ENCODE measurements at places on chromosomes 4 and X.

- DNase-seq, result peak; percentile 86
These were observed 25.8 kb upstream of the CHRNA9 start for GRCh38 chr4:40309250-40309774.

GRCh38 chrX:17266136-17266535, 108.9 kb upstream of the NHS start:
- no peak for DNase-seq

- no peak for DNase-seq
These were observed 15.8 kb upstream of the UBE2K start for GRCh38 chr4:39682138-39682537.

- DNase-seq, result no peak
These were observed 253.9 kb downstream of the SPOCK3 start for GRCh38 chr4:166980419-166980818.

DNA sequence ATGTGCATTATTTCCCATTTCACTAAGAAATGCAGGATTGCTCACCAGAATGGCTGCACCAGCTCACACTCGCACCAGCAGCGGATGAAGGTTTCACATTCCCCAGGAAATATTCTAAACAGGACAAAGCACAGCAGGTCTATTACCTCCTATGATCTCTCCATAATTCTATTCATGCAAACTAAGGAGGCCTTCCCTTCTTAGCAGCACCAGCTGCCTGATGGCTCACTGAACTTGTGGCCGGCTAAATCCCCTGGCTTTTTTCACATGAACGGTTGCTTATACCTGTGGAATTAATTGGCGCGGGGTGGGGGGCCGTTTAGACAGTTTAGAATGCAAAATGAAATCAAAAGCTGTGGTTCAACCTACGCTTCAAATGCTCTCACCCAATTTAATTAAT, 73.5 kb upstream of the SRD5A3 start:
- DNase-seq, result no peak

GRCh38 chr4:26319949-26320537, 771 bp upstream of the RBPJ start:
- DNase-seq, result no peak

DNA sequence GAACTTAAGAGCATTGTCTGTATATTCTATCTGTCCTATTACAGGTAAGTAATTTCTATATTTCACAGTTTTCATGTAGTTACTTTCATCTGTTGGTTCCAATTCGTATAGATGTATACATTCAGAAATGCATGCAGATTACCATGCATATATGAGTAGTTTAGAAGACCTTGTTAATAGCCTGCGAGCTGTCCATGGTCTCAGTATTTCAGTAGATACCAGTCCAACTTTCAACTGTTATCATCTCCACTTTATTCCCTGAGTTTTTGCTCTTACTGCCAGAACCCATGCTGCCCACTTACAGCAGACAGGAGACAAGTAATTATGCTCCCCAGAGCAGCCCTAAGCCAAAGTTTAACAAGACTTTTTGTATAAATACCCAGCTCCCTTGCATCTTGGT, 37.7 kb downstream of the VEGFC start:
- DNase-seq, result no peak

GRCh38 chr4:8391972-8392371, 48.6 kb downstream of the ACOX3 start:
- DNase-seq, result no peak

- no peak for DNase-seq
These were observed 97.2 kb upstream of the ACSL4 start for GRCh38 chrX:109830157-109830703.

- no peak for DNase-seq
These were observed 47.9 kb downstream of the HSD17B13 start for GRCh38 chr4:87274803-87275202.

- peak; percentile 99 for DNase-seq
These were observed 56.2 kb upstream of the TADA2B start for GRCh38 chr4:6986781-6987587.

GRCh38 chr4:182385897-182386296, 142.7 kb downstream of the TENM3 start:
- DNase-seq, result no peak

GRCh38 chr4:183430317-183430993, 14.0 kb upstream of the CDKN2AIP start:
- no peak for DNase-seq

GRCh38 chr4:157727163-157727562, 445.7 kb downstream of the GASK1B start:
- DNase-seq, result no peak

- DNase-seq, result no peak
These were observed 264.3 kb upstream of the NOCT start for GRCh38 chr4:138751309-138751708.

DNA sequence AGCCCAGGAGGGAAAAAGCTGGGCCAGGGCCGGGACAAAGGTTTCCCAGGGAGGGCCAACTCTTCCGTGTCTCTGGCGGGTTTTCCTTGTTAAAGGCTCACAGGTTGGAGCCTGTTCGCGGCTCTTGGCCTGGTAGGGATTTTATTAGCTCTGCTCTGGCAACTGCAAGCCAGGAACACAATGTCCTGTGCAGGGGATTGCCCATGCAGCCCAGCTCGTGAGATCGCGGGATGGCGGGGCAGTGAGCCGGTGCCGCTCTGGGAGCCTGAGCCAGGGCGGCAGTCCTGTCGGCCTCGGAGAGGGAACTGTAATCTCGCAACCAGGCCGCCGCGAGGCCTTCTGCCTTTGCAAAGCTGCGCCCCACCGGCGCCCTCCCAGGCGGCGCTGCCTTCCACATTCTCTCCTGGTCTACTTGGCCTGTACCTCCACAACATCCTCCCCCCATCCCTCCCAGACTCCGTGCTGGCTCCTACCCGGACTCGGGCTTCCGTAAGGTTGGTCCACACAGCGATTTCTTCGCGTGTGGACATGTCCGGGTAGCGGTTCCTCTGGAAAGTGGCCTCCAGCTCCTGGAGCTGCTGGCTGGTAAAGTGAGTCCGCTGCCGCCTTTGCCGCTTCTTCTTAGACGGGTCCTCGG, 2.1 kb downstream of the PITX2 start:
- no peak for DNase-seq

DNA sequence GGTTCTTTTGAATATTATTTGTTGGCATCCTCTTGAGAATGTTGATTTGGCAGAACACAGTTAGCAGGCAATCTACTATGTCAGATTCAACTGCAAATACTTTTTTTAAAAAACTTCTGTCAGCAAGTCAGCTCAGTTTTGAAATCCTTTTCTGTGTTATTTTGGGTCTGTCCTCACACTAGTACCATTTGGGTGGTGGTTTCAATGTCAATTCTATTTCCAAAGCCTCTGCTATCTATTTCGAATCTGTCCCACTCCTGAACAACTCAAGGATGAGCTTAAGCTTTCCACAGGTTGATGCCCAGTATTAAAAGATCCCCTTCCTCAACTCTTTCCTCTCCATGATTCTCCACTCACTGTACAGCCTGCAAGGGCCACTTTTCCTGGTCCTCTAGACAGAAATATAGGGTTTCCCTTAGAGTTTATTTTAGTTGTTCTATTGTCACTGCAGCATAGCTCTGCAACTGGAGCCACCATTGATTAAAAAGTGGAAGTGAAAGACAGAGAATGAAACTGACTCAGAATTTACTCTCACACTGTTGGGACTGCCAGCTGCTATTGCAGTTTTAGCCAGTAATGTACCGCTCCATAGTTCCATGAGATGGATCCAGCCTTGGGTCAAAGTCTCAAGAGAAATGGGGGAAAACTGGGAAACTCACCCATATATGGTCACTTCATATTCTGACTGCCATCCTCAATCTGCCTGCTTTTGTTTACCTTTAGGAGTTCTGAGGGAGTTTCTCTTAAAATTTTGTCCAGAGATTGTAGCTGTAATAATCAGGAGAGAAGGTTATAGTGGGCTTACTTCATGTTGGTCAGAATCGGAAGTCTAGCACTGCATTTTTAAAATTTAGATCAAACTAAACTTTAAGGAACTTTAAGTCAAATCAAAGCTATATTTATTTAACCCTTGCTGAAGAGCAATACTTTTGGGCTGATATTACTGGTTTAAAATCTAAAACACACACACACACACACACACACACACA, 14.6 kb downstream of the HDX start:
- no peak for DNase-seq

- peak; percentile 61 for DNase-seq
These were observed 25.9 kb downstream of the PKD2 start for GRCh38 chr4:88033309-88033708.

DNA sequence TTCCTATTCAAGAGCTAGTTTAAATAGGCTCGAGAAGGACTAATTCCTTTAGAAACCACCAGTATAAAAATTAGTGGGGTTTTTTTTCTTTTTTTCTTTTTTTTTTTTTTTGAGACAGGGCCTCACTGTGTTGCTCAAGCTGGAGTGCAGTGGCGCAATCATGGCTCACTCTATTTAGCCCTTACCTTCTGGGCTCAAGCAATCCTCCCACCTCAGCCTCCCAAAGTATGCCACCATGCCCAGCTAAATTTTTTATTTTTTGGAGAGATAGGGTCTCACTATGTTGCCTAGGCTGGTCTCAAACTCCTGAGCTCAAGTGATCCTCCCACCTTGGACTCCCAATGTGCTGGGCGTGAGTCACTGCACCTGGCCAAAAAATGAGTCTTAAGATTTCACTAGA, 52.8 kb downstream of the APOO start:
- no peak for DNase-seq

DNA sequence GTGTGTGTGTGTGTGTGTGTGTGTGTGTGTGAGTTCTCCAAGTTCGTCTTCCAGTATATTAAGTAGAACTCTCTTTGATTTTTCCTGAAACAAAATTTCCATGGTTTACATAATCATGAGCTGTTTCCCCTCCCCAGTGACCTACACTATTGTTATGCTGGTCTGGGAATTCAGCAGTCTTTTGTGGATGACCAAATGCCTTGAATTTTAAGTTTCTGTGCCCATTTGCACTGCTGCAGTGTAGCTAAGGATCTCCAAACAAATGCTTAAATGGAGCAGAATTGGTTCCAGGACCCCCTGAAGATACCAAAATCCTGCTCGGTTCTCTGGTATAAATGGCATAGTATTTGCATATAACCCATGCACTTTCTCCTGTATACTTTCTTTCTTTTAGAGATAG, 77.2 kb upstream of the SLC34A2 start:
- no peak for DNase-seq

- DNase-seq, result peak; percentile 80
These were observed 33.1 kb downstream of the LNX1 start for GRCh38 chr4:53558065-53558801.

DNA sequence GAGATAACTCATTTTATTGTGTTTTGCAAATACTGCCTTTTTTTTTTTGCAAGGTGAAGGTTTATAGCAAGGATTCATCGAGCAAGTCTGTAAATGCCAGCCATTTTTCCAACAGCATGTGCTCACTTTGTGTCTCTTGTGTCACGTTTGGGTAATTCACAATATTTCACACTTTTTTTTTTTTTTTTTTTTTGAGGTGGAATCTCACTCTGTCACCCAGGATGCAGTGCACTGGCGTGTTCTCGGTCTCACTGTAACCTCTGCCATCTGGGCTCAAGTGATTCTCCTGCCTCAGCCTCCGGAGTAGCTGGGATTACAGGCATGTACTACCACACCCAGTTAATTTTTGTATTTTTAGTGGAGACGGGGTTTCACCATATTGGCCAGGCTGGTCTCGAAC, 1.9 kb downstream of the RNF4 start:
- DNase-seq, result no peak

DNA sequence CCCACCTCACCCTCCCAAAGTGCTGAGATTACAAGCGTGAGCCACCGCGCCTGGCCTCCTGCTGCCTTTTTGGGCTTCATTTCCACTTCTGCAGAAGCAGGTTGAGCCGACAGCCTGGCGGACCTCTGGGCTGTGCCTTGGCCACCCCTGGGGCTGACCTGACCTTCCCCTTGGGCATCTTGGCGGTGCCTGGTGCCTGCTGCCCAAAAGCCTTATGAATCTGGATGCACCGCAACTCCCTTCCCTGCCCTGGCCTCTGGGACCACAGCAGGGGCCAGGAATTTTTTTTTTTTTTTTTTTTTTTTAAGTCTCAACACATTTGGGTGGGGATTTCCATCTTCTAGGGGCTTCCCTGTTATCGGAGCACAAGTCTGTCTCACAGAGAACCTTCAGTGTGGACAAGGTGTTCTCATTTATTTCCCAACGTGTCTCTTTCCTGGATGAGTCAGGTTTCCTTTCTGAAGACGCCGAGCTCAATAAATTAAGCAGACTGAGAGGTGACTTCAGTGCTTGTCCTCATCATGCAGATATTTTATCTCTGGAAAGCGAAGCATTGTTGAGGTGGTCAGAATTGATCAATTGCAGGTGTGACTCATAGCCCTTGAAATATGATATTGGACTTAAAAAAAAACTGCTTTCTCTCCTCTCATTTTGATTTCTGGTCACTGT, 79.7 kb downstream of the SHROOM2 start:
- DNase-seq, result no peak

DNA sequence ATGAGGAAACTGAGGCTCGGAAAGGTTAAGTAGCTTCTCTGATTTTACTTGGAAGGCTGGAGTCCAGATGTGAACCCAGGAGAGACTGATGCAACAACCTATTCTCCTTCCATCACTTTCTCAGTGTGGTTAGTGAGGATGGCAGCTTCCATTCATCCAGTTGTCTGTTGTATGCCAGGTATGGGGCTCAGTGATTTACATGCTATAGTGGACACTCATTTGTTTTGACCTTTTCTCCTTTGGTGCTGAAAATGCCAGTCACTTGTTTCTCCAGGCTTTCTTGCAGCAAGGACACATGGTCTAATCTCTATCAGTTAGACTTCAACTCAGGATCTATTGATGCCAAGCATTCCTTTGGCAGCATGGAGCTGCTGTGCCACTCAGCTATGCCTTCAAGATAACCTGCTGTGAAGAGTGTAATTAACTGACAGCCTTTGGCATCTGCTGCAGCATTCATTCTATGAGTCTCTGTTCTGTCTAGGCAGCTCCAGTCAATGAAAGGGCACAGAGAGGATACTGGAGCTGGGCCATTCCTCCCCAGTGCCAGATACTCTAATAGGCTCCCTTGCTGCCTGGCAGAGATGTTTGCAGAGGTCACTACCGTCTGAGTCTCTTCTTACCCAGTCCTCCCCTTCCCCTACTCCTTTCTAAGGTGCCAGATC, 11.0 kb upstream of the CWH43 start:
- DNase-seq, result no peak

GRCh38 chr4:9594948-9595347, 150.7 kb downstream of the DEFB131A start:
- no peak for DNase-seq

DNA sequence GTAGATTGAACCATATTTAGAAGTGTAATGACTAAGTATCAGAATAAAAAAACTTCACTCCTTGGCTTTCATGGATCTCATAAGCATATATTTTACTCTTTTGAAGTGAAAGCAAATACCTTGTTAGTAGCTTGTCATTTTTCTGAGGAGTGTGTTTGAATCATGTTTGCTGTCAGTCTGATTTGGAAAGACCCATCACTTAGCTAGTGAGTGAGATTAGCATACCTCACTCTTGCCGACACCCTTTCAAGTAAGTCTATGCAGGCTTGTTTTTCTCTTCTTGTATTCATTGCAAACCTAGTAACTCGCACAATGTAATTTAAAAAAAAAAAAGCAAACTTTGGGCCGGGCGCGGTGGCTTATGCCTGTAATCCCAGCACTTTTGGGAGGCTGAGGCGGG, 360.0 kb downstream of the ARHGAP24 start:
- DNase-seq, result no peak
